ENCODE measurements at places on chromosomes 12 and 14. TPM values are rescaled to one million over a fixed set of nuclear protein-coding genes. Genes with fewer than 3 reads are reported as not detected.

The SCNN1A gene
- not detected for total RNA-seq

The PSEN1 gene
- total RNA-seq, result 39.5 TPM

DNA sequence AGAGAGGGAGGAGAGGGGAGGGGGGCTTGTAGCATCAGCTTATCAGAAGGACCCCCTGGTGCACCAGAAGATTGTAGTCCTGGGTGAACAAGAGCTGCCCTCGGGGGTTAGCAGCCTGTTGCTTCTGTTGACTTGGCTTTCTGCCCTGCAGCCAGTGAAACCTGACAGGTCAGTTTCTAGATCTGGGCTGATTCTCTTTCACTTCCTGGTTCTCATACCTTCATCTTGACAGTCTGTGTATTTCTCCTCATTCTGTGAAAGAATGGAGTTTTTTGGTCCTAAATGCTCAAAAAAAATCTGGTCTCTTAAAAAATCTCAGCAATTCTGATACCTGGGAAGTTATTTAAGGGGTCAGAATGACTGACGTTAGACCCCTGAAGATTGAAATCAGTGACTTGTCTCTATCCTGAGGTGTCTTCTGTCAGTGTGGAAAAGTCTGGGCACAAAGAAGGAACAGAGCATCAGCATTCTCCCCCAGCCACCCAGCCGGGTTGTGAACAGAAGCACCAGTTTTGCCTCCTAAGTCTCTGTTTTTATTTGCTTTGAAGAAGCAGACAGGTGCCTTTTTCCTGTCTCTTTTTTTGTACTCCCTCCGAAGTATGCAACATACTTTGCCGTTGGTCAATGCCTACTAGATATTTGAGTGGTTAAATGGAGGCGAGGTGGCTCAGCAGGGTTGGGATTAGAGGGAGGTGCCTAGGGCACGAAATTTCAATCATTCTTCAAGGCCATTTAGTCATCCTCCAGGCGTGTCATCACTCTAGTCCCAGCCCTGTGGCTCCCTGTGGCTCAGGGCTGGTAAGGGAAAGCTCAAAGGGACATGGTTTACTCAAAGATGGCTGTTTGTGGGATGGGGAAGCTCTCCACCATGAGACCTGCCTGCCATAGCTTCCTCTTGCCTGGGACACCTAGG lies 24.0 kb downstream of the TTC9 start:
- H3K36me3 ChIP-seq, result no peaks in the 10 kb centered on the region
- no peak overlapping the region for H3K27ac ChIP-seq
- no peak overlapping the region for H3K4me3 ChIP-seq
- no peak for DNase-seq
- no peaks in the 10 kb centered on the region for H3K4me1 ChIP-seq

GRCh38 chr12:52798671-52799504 lies 3.0 kb upstream of the KRT3 start:
- H3K36me3 ChIP-seq, result no peaks in the 10 kb centered on the region
- no peaks in the 10 kb centered on the region for H3K4me1 ChIP-seq
- DNase-seq, result no peak
- no peak overlapping the region for H3K27ac ChIP-seq
- H3K27me3 ChIP-seq, result no peaks in the 10 kb centered on the region

Measured in natural killer cell treated with Interleukin-12 subunit alpha and Interleukin-12 subunit beta and Interleukin-15 and Interleukin-18, amount 100 ng/mL, for 72 hours (primary cell).